ENCODE measurements at places on chromosomes 7 and 10. TPM values are rescaled to one million over a fixed set of nuclear protein-coding genes. Genes with fewer than 3 reads are reported as not detected.

The ASIC3 gene
- polyA plus RNA-seq, result not detected

DNA sequence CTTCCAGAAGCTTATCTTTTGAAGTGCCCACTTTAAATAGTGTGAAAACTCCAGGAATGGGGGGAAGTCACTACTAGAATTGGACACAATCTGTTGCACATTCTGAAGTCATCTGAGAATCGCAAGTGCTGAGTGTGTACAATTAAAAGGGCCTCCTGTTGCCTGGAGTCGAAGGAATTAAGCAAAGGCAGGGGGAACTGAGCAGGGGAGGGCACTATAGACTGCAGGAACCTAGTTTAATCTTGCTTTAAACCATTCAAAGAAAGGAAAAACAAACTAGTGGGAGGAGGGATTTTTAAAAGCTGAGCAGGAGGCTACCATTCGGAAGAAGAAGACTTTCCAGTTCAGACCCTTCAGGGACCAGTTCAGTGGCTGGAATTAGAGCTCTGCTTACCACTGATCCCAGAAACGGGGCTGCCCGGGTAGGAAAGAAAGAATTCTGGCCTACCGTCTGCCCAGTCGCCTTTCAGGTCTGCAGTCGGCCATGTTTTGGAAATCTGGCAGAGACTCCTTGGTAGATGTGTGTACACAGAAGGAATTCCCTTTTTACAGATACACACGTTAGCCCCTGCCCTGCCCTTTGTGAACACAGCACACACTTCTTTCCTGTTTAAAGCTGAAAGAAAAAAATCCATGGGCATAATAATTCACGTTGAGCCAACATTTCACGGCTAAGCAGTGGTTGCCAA lies 610.6 kb upstream of the FOXK1 start:
- peaks cover 4% of the 10 kb centered on the region for H3K27me3 ChIP-seq
- H3K36me3 ChIP-seq, result no peaks in the 10 kb centered on the region
- no peaks in the 10 kb centered on the region for H3K4me1 ChIP-seq
- DNase-seq, result no peak

The LRRC18 gene
- polyA plus RNA-seq, result not detected

The DPYSL4 gene
- not detected for polyA plus RNA-seq

DNA sequence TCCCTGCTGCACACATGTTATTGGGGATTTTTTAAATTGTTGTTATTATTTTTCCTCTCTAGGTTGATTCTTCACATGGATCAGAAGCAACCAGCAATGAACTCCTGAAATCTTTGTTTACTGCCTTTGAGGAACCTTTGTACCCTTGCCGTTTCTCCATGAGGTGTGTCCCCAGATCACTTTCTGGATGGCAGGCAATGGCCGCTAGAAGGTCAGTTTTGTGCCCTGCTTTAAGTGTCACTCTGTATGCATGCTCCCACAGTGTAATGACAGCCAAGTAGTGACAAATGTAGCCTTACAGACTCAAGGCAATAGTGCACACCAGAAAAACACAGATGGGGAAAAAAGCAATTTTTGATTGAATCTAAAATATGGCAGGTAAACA lies 47.7 kb upstream of the NRP1 start:
- peaks cover 16% of the 10 kb centered on the region for H3K27me3 ChIP-seq
- H3K4me3 ChIP-seq, result no peak overlapping the region
- no peak for DNase-seq
- H3K27ac ChIP-seq, result no peak overlapping the region
- no peaks in the 10 kb centered on the region for H3K36me3 ChIP-seq
- H3K4me1 ChIP-seq, result no peaks in the 10 kb centered on the region

DNA sequence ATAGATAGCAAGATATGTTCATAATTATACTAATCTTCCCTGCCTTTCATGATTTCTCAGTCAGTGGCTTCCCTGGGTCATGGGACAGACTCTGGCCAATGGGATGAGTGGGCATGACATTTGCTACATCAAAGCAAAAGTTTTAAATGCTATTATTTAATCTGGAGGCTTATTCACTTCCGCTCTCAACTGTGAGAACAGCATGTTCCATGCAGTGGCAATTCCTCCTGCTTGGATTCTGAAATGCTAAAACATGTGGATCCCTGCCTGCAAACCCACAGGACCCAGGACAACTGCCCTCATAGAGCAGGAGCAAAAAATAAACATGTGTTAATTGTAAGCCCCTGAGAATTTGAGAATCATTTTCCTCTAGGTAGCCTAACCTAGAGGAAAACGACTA lies 1412.4 kb upstream of the CELF2 start:
- H3K4me1 ChIP-seq, result peaks cover 7% of the 10 kb centered on the region
- no peak for DNase-seq
- H3K4me3 ChIP-seq, result no peak overlapping the region
- H3K27me3 ChIP-seq, result no peaks in the 10 kb centered on the region
- no peak overlapping the region for H3K27ac ChIP-seq

DNA sequence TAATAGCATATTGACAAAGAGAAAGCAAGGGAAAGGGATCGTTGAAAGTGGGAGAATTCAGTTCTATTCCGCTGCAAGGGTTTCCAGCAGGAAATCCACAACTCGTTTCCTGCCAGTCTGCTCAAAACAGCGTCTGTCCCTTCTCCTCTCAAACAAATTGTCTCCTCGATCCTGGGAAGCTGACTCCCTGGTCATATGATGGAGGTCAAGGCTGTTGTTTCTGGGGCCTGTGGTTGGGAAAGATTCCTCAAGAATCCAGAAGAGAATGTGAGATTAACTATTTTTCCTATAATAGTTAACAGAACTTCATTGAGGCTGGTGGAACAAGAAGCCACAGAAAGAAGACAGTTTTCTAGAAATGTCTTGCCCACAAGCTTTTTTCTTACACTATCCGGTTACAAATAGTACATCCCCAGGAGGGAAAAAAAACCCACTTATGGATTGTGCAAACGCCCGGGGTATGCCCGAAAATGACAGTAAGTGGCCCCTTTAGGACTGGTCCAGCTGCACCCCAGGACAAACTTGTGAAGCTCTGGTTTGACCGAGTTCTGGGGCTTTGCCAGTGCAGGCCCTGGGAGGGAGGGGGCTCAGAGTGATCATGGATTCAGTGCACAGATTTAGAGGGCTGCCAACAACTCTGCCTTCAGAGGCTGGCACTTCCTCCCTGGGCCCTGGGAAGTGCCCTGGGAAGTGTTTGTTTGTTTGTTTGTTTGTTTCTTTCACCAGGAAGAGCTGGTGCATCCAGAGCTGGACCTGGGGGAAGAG lies 49.4 kb upstream of the CTBP2 start:
- no peak overlapping the region for H3K4me3 ChIP-seq
- H3K36me3 ChIP-seq, result no peaks in the 10 kb centered on the region
- H3K27ac ChIP-seq, result no peak overlapping the region
- H3K27me3 ChIP-seq, result peaks cover 4% of the 10 kb centered on the region
